ENCODE measurements at places on chromosomes 12 and 14.

DNA sequence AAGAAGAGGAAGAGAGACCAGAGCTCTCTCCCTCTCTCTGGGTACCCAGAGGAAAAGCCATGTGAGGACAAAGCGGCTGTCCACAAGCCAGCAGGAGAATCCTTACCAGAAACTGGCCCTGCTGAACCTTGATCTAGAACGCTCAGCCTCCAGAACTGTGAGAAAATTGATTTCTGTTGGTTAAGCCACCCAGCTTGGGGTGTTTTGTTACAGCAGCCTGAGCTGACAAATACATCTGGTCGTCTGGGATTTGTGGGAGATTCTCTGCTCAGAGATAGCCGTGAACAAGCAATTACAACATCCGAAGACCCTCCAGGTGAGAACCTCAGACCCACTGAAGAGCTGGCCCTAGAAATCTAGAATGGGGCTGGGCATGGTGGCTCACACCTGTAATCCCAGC is 6.5 kb upstream of the PRIMA1 start:
- no peak for DNase-seq

GRCh38 chr12:67437011-67437410 is 167.9 kb downstream of the CAND1 start:
- no peak for DNase-seq

- DNase-seq = no peak
These were observed 25.7 kb downstream of the METTL25 start for GRCh38 chr12:82383930-82384552.

GRCh38 chr12:57340104-57340503 is 89.1 kb upstream of the STAC3 start:
- DNase-seq = no peak

GRCh38 chr12:9660046-9660445 is 9.5 kb upstream of the CLEC2D start:
- DNase-seq = no peak

GRCh38 chr14:68633131-68633991 is 159.5 kb downstream of the ZFP36L1 start:
- DNase-seq = no peak

DNA sequence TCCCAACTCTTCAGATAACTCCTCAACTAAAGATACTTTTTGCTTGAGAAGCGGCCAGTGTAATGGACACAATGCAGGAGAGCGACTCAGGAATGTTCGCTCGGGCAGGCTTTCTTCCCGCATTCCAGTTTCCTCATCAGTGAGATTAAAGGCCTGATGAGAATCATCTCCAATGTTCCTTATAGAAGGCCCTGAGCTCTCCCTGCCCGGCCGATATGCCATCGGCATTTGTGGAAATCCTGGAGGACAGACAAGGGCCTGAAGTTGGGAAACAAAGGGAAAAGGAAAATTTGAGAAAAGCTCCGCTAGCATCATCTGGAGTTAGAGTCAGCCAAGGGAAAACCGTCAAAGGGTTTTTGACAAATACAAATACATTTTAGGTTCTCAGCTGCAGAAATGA is 38.0 kb upstream of the FOXN3 start:
- no peak for DNase-seq

DNA sequence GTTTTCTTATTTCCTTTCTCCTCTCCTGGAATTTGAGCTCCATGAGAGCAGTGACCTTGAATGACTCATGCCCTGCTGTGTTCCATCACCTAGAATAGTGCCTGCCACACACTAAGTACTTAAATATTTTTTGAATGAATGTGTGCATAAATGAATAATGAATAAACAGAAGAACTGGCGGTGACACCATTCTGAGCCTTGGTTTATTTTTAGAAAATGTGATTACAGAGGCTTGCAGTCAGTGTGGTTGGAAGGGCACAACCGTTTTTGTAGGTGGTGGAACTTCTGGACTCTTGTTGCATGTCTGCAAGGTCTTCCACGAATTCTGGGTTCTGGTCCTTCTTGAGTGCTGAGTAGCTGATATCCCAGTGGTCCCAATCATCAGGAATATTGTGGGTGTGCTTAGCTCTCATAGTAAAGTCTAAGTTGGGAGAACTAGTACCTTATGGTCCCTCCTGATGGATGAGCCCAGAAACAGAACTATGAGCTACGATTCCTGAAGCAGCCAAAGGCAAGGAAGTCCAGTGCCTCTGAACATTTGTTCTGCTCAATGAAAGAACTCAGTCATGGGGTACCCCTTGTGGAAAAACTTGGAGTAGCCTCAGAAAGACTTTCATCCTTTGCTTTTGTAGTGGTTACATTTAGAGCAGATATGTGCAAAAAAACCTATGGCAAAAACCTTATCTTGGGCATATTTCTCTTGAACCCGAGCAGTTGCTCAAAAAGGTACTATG is 28.8 kb upstream of the BHLHE41 start:
- DNase-seq = peak; percentile 13

- no peak for DNase-seq
These were observed 60.9 kb upstream of the OR4E1 start for GRCh38 chr14:21734457-21735074.

DNA sequence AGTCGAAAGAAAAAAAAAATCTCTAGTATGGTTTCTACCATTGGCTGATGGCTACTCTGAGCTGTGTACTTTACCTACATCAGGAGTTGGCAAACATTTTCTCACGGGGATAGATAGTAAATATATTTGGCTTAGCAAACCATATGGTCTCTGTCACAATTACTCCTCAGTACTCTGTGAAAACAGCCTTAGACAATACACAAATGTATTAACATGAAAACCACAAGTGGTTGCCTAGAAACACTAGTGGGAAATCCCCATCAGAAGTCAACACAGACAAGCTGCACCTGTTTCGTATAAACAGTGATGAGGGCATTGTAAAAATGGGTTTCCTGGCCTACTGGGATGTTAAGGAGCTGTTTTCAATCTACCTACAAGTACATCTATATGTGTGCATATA is 84.6 kb upstream of the NAV3 start:
- no peak for DNase-seq

- no peak for DNase-seq
These were observed 25.5 kb upstream of the TXNRD1 start for GRCh38 chr12:104189915-104190555.

GRCh38 chr12:120167529-120168095 is 26.9 kb downstream of the GCN1 start:
- DNase-seq = no peak

DNA sequence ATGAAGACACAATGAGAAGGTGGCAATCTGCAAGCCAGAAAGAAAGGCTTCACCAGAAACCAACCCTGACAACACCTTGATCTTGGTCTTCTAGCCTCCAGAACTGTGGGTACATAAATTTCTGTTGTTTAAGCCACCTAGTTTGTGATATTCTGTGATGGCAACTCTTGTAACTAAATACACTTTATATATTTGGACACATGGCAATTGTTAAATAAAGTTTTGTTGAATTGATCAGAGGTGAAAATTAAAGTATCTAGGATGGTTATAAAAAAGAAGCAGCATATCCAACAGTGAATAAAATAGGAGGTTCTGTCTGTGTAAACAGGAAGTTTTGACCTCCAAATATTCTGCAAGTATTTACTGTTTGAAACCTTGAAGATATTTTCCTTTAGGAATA is 516.3 kb downstream of the SOX5 start:
- DNase-seq = no peak

DNA sequence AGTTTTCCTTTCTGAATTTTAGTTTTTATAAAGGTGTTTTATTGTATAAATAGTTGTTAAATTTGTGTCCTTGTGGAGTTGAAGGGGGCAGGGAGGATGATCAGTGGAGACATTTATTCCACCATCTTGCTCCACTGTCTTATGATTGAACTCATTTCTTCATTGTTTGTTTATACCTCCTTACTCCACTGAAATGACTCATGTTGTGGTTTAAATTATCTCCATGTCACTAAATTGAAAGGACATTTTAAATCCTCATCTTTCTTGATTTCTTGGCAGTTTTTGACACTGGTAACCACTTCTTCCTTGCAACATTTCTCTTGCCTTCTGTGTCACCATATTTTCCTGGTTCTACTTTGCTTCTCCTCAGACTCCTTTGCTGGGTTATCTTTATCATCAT is 23.6 kb upstream of the FERMT2 start:
- DNase-seq = no peak

DNA sequence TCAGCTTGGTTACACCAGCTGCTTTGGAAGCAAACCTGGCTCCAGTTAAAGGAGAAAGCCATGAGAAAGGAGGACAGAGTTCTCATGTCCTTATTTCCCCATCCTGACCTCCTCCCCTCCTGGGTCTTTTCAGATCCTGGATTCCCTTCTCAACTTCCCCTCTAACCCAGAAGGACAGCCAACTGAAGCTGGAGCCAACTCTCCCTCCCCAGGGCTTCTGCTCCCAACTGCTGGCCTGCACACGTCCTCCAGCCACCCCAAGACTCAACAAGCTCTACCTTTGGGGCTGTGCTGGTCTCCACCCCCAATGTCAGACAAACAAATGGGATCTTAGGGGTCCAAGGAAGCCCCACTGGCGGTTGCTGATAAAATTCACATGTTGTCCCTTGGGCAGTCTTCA is 651.1 kb upstream of the TBX3 start:
- no peak for DNase-seq

- DNase-seq = no peak
These were observed 2.7 kb downstream of the ITGB7 start for GRCh38 chr12:53204351-53204750.

GRCh38 chr12:80151131-80151530 is 51.8 kb downstream of the OTOGL start:
- no peak for DNase-seq

- no peak for DNase-seq
These were observed 71.7 kb upstream of the REP15 start for GRCh38 chr12:27624586-27624985.

- DNase-seq = no peak
These were observed 51.3 kb downstream of the SERPINA3 start for GRCh38 chr14:94663538-94663937.

DNA sequence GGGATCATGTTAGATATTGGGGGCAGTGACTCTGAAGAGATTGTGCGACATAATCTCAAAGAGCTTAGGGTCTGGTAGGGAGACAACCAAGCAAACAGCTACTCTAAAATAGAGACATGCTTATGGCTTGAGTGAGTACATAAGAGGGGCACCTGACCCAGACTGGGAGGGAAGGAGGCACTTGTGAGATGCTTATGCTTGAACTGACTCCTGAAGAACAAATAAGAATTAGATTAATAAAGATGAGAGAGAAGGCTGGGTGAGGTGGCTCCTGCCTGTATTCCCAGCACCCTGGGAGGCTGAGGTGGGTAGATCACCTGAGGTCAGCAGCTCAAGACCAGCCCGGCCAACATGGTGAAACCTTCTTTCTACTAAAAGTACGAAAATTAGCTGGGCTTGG is 19.1 kb downstream of the TMTC2 start:
- no peak for DNase-seq

GRCh38 chr14:51251486-51251885 is 11.4 kb downstream of the TMX1 start:
- no peak for DNase-seq

DNA sequence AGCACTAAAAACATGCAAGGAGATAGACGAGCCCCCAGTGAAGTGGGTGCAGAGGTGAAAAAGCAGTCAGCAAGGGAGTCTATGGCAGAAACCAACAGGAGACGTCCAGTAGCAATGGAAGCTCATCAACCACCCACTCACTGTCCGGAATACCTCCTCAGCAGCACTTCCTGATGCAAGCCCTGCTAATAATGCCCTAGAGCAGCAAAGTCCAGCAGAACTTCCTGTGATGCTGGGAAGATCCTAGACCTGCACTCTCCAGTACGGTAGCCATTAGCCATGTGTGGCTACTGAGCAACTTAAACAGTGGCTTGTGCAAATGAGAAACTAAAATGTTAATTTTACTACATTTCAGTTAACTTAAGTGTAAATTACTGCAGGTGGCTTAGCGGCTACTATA is 11.0 kb downstream of the SERPINA9 start:
- DNase-seq = no peak

GRCh38 chr12:75641031-75641780 is 129.8 kb upstream of the KRR1 start:
- DNase-seq = no peak

- DNase-seq = no peak
These were observed 396.5 kb downstream of the RAD51B start for GRCh38 chr14:68216079-68216478.

- DNase-seq = no peak
These were observed 440.8 kb downstream of the RMST start for GRCh38 chr12:97903356-97903755.

GRCh38 chr12:946631-947030 is 2.9 kb downstream of the RAD52 start:
- no peak for DNase-seq

DNA sequence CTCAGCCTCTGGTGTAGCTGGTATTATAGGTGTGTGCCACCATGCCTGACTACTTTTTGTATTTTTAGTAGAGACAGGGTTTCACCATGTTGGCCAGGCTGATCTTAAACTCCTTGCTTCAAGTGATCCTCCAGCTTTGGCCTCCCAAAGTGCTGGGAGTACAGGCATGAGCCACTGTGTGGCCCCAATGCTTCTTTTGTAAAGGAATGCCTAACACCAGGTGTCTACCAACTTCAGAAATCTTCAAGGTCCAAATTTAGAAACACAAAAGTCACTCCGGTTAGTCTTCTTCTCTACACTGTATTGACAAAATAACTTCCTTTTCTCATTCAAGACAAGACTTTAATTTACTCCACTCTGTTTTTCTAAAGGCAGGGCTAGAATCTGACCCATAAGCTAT is 188.7 kb downstream of the PRKD1 start:
- no peak for DNase-seq

DNA sequence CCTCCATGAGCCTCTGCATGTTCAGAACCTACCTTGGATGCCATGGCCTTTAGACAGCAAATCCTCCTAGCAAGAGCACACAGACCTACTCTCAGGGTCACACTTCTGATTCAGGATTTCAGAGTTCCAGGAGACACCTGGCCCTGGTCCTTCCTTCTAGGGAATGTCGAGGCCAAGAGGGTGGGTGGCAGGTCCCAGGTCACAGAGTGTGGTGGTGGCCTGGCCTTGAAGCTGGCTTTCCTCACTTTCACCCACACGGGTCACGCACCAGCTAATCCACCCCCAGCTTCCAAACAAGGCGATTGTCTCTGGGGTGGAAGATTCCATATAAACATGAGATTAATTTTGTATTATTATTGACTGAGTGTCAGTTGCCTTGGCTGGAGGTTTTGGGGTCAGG is 328.3 kb upstream of the RTL1 start:
- no peak for DNase-seq

DNA sequence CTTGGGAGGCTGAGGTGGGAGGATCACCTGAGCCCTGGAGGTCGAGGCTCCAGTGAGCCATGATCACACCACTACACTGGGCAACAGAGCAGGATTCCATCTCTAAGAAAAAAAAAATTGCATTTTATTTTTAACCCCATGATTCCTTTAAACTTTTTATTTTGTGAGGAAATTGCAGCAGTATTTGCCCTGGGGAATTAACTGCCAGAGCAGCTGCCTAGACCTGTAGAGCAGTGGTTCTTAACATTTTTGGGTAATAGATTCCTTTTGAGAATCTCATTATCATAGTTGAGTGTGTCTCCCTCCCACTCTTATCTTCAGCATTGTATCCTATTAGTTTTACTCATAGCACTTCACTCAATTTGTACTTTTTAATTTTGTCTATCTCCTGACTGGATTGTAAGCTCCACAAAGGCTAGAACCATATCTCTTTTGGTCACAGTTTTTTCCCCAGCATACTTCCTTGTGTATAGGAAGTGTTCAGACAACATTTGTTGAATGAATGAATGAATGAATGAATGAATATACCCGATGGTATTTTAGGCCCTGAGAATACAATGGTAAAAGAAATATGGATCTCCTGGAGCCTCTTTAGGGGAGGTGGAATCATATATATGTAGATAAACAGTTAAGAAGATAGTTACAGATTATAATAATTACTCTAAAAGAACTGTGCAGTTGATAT is 40.6 kb downstream of the BRMS1L start:
- DNase-seq = no peak

- no peak for DNase-seq
These were observed 9.1 kb downstream of the NTF3 start for GRCh38 chr12:5440978-5441377.

Data from thoracic aorta (tissue), 2 donors.